Esophagus squamous epithelium (tissue), 5 donors: ENCODE measurements at places on chromosomes 4 and X. TPM values are rescaled to one million over a fixed set of nuclear protein-coding genes. Genes with fewer than 3 reads are reported as not detected.
A peak's percentile ranks its signal among the peaks of the same experiment; 100 is the strongest.

- peak overlapping the region; percentile 93 for H3K27ac ChIP-seq
- no peak for DNase-seq
- H3K27me3 ChIP-seq = no peaks in the 10 kb centered on the region
- H3K4me3 ChIP-seq = no peak overlapping the region
Observed at GRCh38 chr4:147825451-147826287, 93.8 kb downstream of the ARHGAP10 start.

DNA sequence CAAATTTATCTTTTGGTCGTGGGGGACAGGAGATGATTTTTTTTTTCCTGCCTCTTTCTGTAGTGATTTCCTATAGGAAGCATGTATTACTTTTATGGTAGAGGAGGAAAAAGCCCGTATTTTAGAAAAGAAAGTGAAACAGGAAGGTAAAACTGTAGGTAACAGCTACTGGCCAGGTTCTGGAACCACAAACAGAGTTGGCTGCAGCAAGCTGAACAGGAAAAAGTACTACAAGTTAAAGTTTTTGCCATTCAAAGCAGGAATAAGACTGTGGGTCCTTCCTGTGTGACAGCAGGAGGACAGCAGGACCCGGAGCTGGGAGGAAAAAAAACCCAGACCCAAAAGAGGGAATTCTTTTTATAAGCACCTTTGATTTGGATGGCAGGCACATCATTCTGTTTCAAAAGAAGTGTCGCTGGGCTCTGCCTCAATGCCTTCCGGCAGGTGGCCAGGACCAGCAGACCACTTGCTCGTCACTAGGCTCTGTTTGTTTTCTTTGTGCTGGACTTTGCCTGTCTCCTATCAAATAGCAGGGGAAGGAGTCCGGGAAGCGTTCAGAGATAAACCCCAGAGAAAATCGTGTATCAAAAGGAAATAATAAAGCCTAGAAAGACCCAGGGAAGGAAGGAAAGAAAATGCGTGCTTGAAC lies 277.9 kb downstream of the ADGRA3 start:
- H3K27me3 ChIP-seq = no peaks in the 10 kb centered on the region
- H3K36me3 ChIP-seq = no peaks in the 10 kb centered on the region
- H3K4me3 ChIP-seq = peak overlapping the region; percentile 18
- H3K27ac ChIP-seq = no peak overlapping the region
- H3K4me1 ChIP-seq = no peaks in the 10 kb centered on the region

- H3K27ac ChIP-seq = peak overlapping the region; percentile 99
- H3K36me3 ChIP-seq = peaks cover 10% of the 10 kb centered on the region
- DNase-seq = no peak
- peak overlapping the region; percentile 83 for H3K4me3 ChIP-seq
- peaks cover 20% of the 10 kb centered on the region for H3K4me1 ChIP-seq
Observed at GRCh38 chrX:49040376-49040955, 2.7 kb downstream of the TFE3 start.

DNA sequence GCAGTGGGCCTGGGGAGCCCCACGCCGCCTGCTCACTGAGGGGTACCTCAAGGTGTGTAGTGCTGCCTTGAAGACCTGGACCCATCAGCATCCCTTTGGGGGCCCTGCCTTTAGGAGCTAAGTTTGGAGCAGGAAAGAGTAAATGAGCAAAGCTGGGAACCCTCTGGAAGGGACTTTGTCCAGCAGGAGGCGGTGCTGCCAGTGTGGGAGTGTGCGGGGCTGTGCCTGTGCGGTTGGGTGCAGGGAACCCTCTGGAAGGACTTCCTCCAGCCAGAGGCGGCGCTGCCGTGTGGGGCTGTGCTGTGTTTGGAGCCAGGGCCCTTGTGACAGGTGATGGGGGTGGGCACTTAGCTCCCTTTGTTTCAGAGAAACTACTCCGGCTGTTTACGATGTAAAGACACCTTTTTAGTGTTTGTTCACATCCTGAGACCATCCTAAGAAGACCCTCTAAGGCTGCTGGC lies 25.8 kb downstream of the RGS12 start:
- H3K4me1 ChIP-seq = no peaks in the 10 kb centered on the region
- H3K27ac ChIP-seq = no peak overlapping the region
- H3K4me3 ChIP-seq = no peak overlapping the region
- no peak for DNase-seq

- no peak overlapping the region for H3K27ac ChIP-seq
- H3K4me3 ChIP-seq = no peak overlapping the region
- H3K27me3 ChIP-seq = no peaks in the 10 kb centered on the region
- H3K4me1 ChIP-seq = no peaks in the 10 kb centered on the region
- peak; percentile 7 for DNase-seq
Observed at GRCh38 chr4:36351082-36351666, 69.8 kb downstream of the DTHD1 start.

DNA sequence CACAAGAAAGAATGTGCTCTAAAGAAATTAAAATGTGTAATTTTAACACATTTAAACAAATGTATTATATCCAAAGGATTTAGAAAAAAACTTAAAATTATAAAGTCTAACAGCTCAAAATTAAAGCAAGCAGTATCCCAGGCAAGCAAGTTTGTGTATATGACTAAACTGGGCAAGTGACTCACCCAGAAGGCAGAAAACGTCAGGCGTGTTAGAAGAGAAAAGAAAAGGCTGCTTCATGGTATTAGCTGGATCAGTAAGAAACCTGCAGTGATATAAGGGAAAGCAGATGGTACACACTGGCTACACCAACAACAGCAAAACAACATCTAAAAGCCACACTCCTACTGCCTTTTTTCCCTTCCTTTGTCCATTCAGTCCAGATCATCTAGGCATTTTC lies 250.6 kb upstream of the NDST3 start:
- H3K36me3 ChIP-seq = no peaks in the 10 kb centered on the region
- H3K27me3 ChIP-seq = no peaks in the 10 kb centered on the region
- H3K4me1 ChIP-seq = no peaks in the 10 kb centered on the region
- H3K27ac ChIP-seq = no peak overlapping the region
- no peak for DNase-seq

The FRG2 gene
- not detected for total RNA-seq

The SMIM31 gene
- total RNA-seq = not detected

The TMPRSS11B gene
- total RNA-seq = 327 TPM

The LETM1 gene
- 40.6 TPM for total RNA-seq

The F8 gene
- 5.8 TPM for total RNA-seq

The NKX6-1 gene
- 0.83 TPM for total RNA-seq
